Esophagus (tissue), 2 donors: ENCODE measurements at places on chromosomes 16 and 17. TPM values are rescaled to one million over a fixed set of nuclear protein-coding genes. Genes with fewer than 3 reads are reported as not detected.

KRTAP29-1 gene
- polyA plus RNA-seq = not detected

HIC1 gene
- polyA plus RNA-seq = 1.6 TPM

BCAS3 gene
- polyA plus RNA-seq = 4.7 TPM

TVP23B gene
- 44.5 TPM for polyA plus RNA-seq

MYO15B gene
- 27.8 TPM for polyA plus RNA-seq

TEKT1 gene
- not detected for polyA plus RNA-seq

PPM1D gene
- 5.1 TPM for polyA plus RNA-seq

CTCF gene
- polyA plus RNA-seq = 16.9 TPM

PABPN1L gene
- polyA plus RNA-seq = 0.04 TPM

OR4D1 gene
- not detected for polyA plus RNA-seq

KRTAP9-2 gene
- not detected for polyA plus RNA-seq

NXPH3 gene
- 0.69 TPM for polyA plus RNA-seq

CIITA gene
- polyA plus RNA-seq = 5.5 TPM

MIEF2 gene
- polyA plus RNA-seq = 7.6 TPM

PDXDC1 gene
- 35.3 TPM for polyA plus RNA-seq

ABCC3 gene
- polyA plus RNA-seq = 32.0 TPM

ITGAL gene
- 2.5 TPM for polyA plus RNA-seq

DCUN1D3 gene
- 3.2 TPM for polyA plus RNA-seq

LAT gene
- 13.6 TPM for polyA plus RNA-seq

SULT1A3 gene
- polyA plus RNA-seq = 10.0 TPM

TPSG1 gene
- polyA plus RNA-seq = 0.10 TPM

ATF7IP2 gene
- 6.4 TPM for polyA plus RNA-seq

SAMD14 gene
- polyA plus RNA-seq = 0.44 TPM

ERN2 gene
- 0.20 TPM for polyA plus RNA-seq

HSD11B2 gene
- 15.2 TPM for polyA plus RNA-seq

GPR142 gene
- polyA plus RNA-seq = not detected

SLFN14 gene
- not detected for polyA plus RNA-seq

TERB1 gene
- polyA plus RNA-seq = not detected

DNAI2 gene
- not detected for polyA plus RNA-seq
